NB4 (cell line): ENCODE measurements at places on chromosomes 13 and 19.
A peak's percentile ranks its signal among the peaks of the same experiment; 100 is the strongest.

GRCh38 chr13:35649162-35649561 lies 172.7 kb upstream of the MAB21L1 start:
- DNase-seq, result peak; percentile 22

- DNase-seq, result peak; percentile 72
Measured at GRCh38 chr19:41449079-41449864, 6.3 kb downstream of the ERICH4 start.

GRCh38 chr13:93767180-93767916 lies 540.7 kb downstream of the GPC6 start:
- DNase-seq, result no peak

- DNase-seq, result no peak
Measured at GRCh38 chr13:99758460-99759162, 213.0 kb downstream of the ZIC5 start.

- DNase-seq, result peak; percentile 51
Measured at GRCh38 chr13:31824705-31825517, 85.6 kb downstream of the RXFP2 start.

DNA sequence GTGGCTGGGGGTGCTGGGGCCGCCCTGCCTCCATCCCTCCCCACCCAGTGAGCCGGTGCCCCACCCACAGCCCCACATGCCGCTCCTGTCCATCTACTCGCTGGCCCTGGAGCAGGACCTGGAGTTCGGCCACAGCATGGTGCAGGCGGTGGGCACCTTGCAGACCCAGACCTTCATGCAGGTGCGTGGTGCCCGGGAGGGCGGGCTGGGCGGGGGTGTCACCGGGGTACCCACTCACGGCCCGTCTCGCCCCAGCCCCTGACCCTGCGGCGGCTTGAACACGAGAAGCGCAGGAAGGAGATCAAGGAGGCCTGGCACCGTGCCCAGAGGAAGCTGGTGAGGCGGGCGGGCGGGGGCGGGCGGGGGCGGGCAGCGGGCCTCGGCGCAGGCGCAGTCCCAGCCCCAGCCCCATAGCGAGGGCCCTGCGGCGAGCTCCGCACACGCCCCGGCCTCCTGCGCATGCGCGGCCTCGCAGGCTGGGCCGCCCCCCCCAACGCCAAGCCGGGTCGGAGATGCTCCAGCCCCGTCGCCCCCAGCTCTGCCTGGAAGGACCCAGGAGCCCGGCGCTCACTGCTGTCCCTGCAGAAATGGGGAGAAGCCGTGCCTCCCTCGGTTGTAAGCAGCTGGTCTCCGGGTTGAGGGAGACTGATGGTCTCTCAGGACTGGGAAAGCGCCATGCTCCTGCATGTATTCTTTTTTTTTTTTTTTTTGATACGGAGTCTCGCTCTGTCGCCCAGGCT lies 7.7 kb downstream of the ARHGAP45 start:
- DNase-seq, result no peak

GRCh38 chr13:113670541-113670940 lies 3.5 kb downstream of the GRK1 start:
- no peak for DNase-seq

DNA sequence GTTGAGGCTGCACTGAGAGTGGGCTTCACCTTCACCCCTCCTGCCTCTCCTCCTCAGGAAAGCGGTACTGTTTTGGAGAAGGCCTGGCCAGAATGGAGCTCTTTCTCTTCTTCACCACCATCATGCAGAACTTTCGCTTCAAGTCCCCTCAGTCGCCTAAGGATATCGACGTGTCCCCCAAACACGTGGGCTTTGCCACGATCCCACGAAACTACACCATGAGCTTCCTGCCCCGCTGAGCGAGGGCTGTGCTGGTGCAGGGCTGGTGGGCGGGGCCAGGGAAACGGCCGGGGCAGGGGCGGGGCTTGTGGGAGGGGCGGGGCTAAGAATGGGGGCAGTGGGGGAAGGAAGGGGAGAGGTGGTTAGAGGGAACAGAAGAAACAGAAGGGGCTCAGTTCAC lies 7.5 kb downstream of the CYP2A13 start:
- no peak for DNase-seq

DNA sequence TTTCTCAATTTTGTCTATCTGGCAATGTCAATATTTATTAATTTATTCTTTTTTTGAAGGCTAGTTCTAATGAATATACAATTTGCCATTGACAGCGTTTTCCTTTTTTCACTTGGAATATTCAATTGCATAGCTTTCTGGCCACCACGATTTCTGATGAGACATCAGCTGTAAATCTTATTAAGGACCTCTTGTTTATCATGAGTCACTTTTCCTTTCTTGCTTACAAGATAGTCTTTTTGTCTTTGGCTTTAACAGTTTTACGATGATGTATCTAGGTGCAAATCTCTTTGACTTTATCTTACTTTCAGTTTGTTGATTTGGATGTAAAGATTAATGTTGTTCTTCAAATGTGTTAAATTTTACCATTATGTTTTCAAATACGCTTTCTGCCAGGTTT lies 991.6 kb upstream of the SLC10A2 start:
- DNase-seq, result no peak

DNA sequence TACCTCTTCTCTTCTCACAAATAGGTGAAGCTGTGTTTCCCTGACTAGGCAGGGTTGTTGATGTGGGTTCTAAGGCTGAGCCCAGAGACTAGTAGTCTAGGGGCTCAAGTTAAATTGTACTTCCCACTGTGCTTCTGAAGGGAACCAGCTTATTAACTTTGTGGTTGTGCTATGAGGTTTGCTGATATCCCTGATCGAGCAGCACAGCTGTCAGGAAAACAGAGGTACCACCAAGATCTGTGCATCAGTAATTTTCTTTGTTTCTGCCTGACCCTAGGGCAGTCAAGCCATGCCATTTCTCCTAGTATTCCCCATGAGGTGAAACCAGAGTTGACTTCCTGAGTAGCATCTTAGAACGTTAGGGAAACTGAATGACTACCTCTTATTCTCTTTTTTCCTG lies 853.8 kb upstream of the MIR17HG start:
- DNase-seq, result no peak

DNA sequence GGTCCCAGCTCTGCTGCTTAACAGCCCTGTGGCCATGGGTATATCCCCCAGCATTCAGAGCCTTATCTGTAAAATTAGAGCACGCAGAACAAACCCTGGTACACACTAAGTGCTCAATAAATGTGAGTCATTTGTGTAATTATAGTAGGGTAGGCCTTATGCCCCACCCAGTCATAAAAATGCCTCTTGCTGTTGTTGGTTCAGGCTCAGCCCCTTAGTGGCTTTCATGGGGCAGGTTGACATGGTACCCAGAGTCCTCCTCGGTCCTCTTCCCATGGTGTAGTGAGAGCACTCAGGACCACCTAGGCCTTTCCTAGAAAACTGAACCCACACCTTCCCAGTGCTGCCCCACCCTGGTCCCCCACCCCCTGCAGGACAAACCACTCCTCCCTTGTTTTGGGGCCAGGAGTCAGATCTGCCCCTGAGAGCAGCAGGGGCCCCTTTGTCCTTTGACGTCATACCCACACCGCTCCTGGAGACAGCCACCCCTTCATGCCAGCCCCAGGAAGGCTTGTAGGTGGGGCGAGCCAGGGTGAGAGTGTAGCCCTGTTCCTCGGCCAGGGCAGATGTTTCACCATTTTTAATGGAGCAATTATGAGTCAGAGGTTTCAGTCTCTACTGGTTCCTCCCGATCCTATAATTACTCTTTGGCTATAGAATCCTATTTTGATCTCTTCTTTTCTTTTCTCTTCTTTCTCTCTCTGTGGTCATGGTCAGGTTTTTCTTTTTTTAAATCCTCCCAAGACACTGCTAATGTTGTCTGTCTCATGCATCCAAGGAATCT lies 36.8 kb downstream of the ACTN4 start:
- peak; percentile 88 for DNase-seq

- no peak for DNase-seq
Measured at GRCh38 chr19:50242581-50242980, 39.2 kb downstream of the MYH14 start.
